ENCODE measurements at places on chromosomes 13 and 19.

DNA sequence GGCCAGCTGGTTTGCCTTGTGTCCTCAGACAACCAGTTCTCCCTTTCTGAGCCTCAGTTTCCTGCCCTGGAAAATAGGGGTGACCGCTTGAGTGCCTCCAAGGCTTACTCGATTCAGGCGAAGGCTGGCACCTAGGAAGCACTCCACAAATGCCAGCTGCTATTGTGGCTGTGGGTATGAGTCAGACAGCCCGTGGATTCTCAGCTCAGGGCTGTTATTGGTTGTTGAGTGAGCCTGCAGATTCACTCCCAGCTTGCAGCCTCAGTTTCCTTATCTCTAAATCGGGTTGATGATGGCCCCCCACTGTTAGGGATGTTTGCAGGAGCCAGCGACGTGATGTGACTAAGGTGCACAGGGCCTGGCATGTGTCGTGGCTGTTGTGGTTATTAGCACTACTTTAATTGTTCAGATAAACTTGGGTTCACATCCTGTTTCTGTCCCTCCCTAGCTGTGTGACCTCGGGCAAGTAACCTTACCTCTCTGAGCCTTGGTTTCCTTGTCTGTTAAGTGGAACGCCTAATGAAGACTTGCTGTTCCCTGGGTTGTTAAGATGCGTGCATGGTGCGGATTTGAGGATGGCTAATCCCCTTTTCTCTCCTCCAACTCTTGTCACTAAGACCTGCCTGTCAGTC lies 2.4 kb downstream of the MARK4 start:
- DNase-seq, result no peak

GRCh38 chr19:30681162-30682100 lies 309.2 kb downstream of the ZNF536 start:
- no peak for DNase-seq

DNA sequence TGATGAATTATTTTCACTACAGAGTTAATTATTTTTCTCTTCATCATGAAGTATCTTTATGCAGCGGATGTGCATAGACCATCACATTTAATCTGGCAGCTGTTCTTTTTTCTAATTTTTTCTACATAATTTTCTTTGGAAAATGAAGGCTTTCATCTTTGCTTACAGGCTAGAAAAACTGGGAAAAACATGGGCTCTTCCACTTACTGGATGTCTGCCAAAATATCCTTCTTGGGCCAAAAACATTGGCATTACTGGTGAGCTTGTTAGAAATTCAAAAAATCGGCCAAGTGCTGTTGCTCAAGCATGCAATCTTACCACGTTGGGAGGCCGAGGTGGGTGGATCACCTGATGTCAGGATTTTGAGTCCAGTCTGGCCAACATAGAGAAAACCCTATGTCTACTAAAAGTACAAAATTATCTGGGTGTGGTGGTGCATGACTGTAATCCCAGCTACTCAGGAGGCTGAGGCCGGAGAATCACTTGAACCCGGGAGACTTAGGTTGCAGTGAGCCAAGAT lies 176.8 kb downstream of the ZNF737 start:
- DNase-seq, result no peak

GRCh38 chr13:97113231-97114001 lies 108.7 kb upstream of the MBNL2 start:
- DNase-seq, result no peak
